Hematopoietic multipotent progenitor cell treated with erythropoietin and hydrocortisone succinate and interleukin-3 and kit ligand, for 17 days (in vitro differentiated cells): ENCODE measurements at places on chromosomes 16 and 17.

DNA sequence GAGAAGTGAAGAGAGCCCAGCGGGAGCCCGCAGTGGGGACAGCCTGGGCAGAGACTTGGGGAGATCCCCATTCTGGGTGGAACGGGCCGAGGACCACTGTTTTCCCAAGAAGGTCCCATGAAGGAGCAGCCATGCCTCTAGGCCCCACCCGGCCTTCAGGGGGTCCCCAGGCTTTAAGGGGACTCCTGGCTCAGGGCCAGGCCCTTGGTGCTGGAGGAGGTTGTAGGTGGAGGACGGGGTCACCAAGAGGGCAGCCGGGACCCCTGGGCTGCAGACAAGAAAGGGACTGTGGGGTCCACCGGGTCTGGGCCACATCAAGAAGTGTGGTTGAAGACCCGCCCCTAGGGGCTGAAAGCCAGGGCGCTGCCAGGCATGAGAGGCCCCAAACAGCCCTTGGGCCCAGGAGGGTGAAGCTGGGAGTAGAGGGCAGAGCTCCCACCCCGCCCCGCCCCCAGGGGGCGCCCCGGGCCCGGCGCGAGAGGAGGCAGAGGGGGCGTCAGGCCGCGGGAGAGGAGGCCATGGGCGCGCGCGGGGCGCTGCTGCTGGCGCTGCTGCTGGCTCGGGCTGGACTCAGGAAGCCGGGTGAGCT is at the start of gene PRSS21:
TSS of gene PRSS21 (plus strand) at position 487 of the 589 bp plus-strand sequence. CDS start at position 519, 32 bp downstream.
- no peak for DNase-seq

- no peak for DNase-seq
Measured at GRCh38 chr17:3447625-3448024, 14.0 kb upstream of the OR1E2 start.

DNA sequence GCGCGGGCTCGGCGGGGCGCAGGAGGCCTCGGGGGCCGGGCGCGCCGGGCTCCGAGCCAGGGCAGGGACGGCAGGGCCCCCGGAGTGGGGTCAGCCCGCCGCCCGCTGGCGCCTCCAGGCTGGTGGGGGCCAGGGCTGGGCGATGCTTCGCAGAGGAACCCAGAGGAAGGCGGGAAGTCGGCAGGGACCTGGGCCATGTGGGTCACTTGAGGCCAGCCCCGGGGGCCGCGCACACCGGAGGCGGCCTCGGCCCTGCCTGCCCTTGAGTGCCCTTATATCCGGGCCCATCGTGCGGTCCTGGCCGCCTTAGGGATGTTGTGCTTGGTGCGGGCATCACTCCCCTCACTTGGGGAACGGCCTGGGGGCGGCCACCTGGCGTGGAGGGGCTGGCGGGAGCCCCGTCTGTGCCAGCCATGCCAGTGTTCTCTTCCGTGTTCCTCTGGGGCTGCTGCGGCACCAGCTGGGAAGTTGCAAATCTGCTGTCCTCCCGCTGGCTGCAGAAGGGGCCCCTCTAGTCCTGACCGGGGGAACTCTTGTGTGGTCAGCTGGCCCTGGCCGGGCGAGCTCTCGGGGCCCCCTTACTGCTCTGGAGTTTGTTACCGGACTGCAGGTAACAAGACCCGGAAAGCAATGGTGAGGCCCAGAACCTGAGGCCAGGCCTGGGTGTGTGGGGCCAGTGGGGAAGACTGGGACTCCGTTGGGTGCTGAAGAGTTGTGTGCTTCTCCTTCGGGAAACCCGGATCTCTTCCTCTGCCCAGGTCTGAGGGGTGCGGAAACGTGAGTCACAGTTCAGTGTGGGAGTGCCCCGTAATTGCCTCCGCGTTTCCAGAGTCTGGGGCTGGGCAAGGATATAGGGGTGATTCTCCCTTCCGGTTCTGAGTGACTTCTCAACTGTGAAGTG is 849 bp downstream of the CAPN15 start:
- DNase-seq = peak; percentile 63

GRCh38 chr17:41615454-41615853 is 2.9 kb upstream of the KRT16 start:
- no peak for DNase-seq

GRCh38 chr16:35154627-35155026 is 1695.2 kb downstream of the TP53TG3F start:
- DNase-seq = no peak

- DNase-seq = no peak
Measured at GRCh38 chr16:20899071-20899470, 1.1 kb downstream of the DCUN1D3 start.

DNA sequence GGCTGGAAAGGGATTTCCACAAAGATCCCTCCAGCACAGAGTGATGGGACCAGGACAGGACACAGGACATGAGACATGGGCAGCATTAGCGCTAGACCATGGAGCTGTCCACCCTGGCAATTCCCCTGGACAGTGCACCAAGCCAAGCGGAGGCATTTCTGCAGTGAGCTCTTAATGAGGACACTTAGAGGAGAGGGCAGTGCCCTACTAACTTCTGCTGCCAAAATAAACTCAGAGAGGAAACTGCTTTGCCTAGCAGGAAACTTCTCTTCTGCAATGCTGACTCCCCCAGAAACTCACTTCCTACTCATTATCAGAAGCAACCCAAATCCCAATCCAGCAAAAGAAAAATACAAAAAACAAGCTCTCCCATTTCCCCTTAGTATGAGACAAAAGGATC is 119.2 kb downstream of the HS3ST2 start:
- DNase-seq = no peak

DNA sequence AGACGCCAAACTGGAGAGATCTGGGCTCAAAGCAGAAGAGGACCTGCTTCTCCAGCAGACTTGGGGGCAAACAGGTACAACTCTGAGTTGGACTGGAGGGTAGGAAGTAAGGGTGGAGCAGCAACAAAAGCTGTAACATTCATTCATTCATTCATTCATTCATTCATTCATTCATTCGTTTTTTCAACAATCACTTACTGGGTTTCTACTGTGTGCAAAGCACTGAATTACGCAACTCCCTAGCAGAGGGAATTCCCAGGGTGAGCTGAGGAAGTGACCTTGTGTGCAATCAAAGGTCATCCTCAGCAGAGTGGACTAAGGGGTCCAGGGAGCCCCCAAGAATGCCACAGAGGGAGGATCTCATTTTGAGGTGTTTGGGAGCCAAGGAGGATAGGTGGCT is 231.1 kb upstream of the SDK2 start:
- DNase-seq = no peak

DNA sequence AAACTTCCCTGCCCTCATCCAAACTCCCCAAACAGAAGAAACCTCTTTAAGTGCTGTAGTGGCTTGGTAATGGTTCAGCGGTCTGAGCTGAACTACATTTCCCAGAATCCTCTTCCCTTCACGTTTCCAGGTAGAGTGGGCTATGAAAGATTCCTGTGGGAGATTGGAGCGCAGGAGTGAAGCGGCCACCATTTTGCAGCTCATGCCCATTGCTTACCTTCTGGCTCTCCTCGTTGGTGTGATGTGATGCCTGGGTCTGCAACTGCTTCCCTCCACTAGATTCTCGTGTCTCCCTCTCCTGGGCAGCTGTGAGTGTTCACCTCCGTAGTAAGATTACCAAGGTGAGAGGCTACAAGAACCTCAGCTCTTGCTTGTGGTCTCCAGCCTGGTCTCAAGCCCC is 82.1 kb downstream of the GPR139 start:
- no peak for DNase-seq

DNA sequence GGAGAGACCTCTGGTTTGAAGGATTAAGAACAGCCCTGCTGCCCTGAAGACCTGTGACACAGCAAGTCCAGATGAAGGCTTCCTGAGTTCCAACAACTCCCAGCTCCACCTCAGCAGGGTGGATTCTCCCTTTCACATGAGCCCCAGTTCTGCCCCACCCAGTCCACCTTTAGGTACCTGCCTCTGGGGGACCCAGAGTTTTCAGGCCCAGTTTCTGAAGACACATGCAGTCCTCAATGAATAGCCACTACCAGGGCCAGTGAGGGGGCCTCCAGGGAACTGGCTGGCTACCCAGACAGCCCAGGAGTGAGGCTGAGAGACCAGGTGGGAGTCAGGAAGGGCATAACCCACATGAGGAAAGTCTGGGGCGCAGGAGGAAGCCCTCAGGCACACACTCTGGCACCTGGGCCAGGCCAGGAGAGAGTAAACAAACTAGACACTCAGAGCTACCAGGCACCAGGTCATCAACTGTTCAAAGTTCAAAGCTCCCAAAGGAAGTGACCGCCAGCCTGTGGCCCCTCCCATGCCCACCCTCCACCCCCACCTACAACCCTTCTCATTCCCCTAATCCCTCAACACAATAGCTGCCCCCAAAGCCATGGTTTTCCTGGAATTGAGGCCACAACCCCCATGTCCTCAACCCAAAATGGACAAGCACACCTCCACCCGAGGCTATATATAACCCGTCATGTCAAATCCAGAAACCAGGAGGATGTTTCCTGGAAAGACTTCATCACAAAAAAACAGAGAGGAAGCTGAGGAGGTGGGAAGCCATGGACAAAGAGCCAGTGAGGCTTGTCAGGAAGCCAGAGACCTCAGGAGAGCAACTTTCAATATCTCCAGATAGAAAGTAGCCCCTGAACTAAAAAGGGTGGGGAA is 2.1 kb downstream of the MYO18A start:
- peak; percentile 44 for DNase-seq

- no peak for DNase-seq
Measured at GRCh38 chr16:31376705-31377104, 16.4 kb upstream of the ITGAD start.

DNA sequence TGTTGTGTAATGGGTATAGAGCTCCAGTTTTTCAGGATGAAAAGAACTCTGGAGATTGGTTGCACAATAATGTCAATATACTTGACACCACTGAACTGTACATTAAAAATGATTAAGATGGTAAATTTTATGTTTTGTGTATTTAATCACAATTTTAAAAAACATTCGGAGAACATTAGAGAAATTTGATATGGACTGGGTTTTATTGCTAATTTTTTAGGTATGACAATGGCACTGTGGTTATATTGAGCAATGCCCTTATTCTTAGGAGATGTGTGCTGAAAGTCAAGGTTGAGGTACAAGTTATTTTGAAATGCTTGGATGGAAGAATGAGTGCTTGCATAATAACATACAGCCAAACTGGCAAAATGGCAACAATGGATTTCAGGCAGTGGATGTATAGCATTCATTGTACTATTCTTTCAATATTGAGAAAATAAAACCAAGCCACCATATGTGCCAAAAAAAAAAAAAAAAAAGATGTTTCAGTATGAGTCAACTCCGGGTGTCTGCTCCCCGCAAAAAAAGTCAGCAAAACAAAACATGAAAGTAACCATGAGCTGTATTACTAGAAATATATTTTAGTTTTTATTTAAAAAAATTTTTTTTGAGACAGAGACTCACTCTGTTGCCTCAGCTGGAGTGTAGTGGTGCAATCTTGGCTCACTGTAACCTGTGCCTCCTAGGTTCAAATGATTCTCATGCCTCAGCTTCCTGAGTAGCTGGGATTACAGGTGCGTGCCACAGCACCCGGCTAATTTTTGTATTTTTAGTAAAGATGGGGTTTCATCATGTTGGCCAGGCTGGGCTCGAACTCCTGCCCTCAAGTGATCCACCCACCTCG is 19.8 kb downstream of the HOXB1 start:
- no peak for DNase-seq

GRCh38 chr17:48046296-48046695 is 1.9 kb upstream of the NFE2L1 start:
- DNase-seq = no peak

- no peak for DNase-seq
Measured at GRCh38 chr17:8480011-8480976, 44.6 kb downstream of the NDEL1 start.

DNA sequence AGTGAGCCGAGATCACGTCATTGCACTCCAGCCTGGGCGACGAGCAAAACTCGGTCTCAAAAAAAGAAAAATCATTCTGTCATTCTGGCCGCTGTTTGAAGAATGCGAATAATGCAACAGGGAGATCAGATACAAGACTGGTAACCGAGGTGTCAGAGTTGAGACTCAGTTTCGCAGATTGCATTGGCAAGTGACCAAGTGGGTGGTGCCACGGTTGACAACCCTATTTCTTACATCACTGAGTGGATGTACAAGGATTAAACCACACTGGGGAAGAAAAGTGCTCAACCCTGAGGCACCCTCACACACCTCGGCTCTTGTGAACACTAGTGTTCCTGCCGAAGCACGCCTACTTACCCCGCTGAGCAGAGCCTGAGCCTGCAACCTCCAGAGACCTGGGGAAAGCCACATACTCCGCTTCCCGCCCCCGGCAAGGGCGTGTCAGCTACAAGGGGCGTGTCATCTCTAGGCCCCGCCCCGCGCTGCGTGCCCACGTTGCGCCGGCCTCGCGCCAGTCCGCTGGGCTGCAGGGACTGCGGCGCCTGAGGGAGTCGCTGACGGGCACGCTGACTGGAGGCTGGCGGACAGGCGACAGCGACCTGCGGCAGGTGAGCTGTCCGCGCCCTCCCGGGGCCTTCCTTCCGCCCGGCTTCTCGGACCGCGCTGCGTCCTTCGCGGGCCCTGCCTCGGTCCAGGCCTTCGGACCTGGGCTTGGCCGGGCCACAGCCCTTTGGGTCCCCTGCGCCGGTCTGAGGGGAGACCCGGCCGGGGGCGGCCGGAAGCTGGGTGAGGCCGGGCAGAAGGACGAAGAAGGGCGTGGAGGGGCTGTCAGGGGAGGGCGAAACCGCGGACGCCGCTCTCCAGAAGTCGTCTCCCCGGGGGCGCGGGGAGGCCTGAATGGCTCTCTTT is at the start of gene HMOX2:
TSS of gene HMOX2 (plus strand) at position 519 of the 909 bp plus-strand sequence. CDS start 29,127 bp downstream, outside the sequence.
- DNase-seq = peak; percentile 86

- DNase-seq = no peak
Measured at GRCh38 chr17:35265566-35266141, 22.8 kb downstream of the SLFN5 start.

DNA sequence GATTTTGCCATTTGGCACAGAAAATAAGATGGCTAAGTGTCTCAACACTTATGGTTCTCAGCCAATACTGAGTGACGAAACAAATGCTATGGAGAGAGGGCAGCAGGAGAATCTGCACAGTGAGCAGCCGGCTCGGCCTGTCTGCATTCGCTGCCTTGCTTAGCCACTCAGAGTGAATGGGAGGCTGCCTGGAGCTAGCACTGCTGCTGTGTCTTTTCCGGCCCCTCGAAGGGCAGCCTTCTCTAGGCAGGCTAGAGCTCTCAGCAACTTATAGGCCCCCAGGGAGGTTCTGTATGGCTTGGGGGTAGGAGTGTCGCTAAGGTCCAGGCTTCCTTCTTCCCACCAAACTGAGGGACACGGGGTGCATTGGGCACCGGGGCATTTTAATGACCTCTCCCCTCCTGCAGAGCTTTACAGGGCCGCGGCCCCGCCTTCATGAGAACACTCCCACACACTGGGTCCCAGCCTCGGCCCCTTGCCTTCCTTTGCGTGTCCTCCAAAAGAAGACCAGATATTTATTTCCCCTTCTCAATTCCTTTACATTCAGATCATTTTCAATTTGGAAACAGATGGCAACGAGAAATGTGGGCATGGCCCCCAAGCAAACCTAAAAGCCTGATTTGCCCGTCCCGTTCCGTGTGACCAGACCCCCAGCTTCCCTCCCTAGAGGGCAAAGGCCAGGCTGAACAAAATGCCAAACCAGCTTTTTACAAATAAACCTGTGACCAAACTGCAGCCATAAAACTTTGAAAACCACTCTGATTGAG is 670.9 kb downstream of the TOX3 start:
- no peak for DNase-seq
